Fibroblast of skin of scalp (primary cell): ENCODE measurements at places on chromosomes 7 and 10.
A peak's percentile ranks its signal among the peaks of the same experiment; 100 is the strongest.

DNA sequence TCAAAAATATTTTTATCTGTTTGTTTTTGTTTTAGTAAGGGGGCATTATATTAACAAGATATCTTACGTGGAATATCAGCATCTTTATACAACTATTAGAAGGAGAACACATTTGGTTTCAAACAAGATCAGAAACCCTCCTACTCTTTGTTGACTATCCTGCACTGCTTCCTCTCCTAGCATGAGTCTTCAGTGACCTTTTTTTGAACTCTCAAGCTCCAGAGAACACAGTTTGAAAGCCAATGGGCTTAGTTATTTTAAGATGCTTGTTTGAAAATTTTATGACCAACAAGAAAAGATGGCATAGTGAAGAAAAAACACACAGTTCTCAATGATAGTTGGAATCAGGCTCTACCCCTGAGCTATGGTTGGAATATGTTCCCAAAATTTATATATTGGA, 37.2 kb upstream of the RTKN2 start:
- DNase-seq = no peak

GRCh38 chr10:53744746-53745145, 972.2 kb upstream of the MBL2 start:
- DNase-seq = no peak

DNA sequence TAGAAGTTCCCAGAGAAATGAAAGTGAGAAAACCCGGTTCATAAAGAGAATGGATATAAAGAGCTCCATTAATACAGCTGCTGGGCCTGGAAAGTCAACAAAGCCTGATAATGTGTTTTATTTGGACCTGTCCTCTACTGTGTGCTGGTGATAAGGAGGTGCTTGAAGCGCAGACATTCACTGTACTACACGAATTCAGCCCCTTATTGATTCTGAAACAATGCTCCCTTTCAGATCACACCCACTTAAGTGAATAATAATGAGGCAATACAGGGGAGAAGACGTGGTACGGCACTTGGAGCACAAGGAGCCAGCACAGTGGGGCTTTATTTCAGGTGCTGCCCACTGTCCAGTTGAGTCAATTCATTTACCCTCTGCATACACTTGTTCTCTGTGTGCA, 260.8 kb downstream of the FGFR2 start:
- DNase-seq = no peak

DNA sequence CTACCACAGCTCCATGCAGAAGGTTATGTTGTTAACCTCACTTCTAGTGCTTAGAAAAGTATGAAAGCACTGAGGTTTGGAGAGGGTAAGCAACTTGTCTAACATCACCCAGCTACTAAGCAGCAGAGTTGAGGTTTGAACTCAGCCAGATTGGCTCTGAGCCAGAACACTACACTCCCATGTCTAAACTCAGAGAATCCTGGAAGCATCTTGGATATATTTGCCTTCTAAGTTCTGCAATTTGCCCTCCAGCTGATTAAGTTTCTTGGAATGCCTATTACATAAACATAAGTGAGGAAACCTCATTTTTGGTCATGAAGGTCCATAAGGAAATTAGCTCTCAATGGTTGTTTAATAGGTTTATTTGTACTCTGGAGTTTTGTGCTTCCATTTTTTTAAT, 78.1 kb upstream of the PHYHIPL start:
- peak; percentile 87 for DNase-seq

DNA sequence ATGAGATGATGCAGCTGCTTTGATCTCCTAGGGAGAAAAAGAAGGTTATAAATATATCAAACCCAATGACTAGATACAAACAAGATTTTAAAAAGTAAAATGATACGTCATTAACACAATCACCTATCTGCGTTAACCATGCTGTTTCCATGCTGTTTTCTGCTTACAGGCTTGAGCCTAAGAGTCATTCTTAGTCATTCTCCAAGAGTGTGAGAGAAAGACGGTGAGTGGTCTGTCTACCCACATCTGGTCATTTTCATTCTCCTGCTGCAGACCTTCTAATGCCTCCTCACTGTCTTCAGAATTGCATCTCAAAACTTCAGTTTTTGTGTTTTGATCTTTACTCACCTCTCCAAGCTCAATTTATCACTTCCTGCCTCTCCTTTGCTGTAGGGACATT, 98.0 kb upstream of the ELMO1 start:
- no peak for DNase-seq

DNA sequence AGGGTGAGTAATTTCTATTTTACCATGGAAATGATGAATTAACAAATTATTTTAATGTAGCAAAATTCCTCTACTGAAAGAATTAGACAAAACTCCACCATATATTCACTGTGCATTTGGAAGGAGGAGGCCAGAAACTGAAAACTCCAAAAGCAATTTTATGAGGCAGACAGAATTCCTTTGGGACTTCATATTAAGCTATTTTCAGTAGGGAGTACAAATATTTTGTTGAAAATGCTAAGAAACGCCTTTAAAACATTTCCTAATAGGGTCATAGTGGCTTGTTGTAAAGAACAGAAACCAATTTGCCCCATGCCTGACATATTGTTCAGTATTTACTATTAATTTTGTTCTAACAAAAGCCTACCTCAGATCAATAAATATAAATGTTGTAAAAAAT, 117.8 kb downstream of the TES start:
- peak; percentile 82 for DNase-seq

- peak; percentile 83 for DNase-seq
Measured at GRCh38 chr7:115635376-115635775, 395.2 kb downstream of the TFEC start.

GRCh38 chr10:57014758-57015157, 653.7 kb upstream of the ZWINT start:
- no peak for DNase-seq

GRCh38 chr7:5709347-5709950, 72.0 kb downstream of the RNF216 start:
- no peak for DNase-seq

GRCh38 chr10:5506246-5506645, 6.9 kb upstream of the CALML5 start:
- no peak for DNase-seq

GRCh38 chr7:94588075-94588474, 67.9 kb downstream of the SGCE start:
- DNase-seq = no peak

GRCh38 chr10:6300106-6300783, 97.5 kb downstream of the PFKFB3 start:
- DNase-seq = peak; percentile 77

DNA sequence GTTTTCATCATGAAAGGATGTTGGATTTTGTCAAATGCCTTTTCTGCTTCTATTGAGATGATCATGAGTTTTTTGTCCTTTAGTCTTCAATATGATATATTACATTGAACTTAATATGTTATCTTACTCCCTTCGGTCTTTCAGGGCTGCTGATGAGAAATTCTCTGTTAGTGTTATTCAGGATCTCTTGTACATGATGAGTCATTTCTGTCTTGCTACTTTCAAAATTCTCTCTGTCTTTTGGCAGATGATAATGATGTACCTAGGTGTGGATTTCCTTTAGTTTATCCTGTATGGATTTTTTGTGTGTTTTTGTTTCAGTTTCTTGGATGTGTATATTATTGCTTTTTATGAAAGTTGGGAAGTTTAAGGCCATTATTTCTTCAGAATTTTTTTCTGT, 320.9 kb upstream of the NPSR1 start:
- DNase-seq = no peak

DNA sequence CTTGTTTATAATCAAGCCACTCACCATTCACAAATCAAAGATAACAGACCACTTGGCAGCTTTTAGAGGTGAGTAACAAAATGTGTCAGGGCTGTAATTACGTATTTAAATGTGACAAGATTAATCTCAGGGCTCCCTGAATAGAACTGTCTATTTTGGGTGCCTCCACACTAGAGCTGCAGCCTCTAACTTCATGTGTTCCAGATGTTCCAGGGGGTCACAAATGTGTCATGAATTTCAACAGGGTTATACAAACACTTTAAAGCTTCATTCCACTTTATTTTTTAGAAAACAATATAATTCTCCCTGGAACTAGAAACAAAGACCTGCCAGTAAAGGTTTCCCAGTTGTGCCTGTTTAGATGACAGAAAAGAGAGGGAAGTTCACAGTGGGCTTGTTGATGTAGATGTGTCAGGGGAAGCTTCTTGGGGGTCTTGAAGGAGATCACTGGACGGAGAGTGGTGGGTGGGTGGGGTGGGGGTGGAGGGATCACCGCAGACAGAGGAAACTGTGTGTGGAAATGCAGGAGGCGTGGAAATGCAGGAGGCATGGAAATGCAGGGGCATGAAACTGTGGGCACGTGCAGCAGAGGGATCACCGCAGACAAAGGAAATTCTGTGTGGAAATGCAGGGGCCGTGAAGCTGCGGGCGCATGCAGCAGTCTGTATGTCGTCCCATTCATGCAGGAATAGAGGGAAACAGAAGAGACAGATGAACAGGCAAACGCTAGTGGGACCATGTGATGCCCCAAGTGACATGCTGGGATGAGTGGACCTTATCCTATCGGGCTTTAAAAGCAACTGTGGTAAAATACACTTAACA, 42.0 kb upstream of the TRIL start:
- no peak for DNase-seq

DNA sequence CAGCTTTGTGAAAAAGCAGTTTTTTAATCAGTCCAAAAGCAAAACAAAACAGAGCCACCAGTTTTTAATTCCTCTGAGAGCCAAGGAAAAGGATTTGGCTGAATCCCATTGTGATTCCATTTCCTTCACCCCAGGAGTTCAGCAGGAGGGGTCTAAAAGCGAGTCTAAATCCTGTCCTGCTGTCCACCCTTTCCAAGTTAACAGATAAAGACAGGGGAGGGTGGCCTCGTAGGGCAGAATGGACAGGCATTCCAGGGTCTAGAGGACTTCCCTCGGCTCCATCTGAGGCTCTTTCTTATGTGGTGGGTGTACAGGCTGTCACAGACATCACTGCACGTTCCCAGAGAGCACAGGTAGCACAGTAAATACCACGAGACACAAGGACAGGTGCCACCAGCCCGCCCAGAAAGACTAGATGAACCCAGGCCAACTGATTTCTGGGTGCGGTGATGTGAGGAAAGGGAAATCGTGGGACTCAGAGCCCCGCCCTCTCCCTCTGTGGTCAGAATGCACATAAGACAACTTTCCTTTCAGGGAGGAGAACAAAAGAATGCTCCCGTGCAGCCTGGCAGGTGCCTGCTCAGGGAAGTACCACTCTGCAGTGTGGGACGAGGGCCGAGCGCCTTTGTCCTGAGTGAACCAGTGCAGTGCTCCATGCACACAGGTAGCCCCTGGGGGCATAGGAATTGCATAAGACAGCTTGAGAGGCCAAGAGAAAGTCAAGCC, 119.7 kb downstream of the ABLIM1 start:
- DNase-seq = no peak

DNA sequence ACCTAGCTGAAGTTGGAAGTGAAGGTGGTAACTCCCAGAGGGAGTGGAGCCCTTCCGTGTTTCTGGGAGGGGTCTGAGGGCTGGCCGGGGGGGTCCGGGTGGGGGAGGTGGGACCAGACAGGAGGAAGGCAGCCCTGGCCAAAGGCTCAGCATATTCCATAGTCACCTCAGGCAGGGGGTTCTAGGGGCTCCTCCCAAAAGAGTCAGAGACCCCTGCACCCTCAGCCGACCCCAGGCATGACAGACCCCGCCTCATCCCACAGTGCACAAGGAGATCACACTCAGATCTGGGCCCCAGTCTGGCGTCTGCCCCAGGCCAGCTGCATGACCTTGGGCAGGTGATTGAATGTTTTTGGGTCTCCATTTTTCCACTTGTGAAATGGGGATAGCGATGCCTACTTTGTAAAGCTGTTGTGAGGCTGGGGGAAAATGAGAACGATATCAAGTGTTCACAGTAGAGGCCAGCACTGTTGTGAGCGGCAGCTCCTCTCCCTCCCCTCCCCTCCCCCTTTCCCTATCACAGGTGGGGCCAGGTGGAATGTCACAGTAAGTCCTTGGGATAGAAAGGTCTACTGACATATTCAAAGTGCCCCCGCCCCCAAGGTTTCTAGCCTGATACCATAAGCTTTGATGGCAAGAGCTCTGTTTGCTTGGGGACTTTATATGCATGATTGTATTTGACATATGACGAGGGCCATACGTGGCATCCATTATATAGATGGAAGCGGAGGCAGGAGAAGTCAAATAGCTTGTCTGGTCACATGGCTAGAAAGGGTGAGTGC, 33.3 kb downstream of the DNAJB12 start:
- DNase-seq = no peak

- peak; percentile 21 for DNase-seq
Measured at GRCh38 chr10:3119796-3120459, 52.6 kb downstream of the PFKP start.

GRCh38 chr10:31090894-31091607, 59.4 kb upstream of the ZNF438 start:
- DNase-seq = no peak

GRCh38 chr10:110643653-110644597, at the start of gene RBM20:
RBM20 (plus strand) TSS chr10:110644336; CDS start chr10:110644455, 119 bp downstream.
- DNase-seq = no peak

- no peak for DNase-seq
Measured at GRCh38 chr10:33287112-33287511, 47.4 kb downstream of the NRP1 start.

DNA sequence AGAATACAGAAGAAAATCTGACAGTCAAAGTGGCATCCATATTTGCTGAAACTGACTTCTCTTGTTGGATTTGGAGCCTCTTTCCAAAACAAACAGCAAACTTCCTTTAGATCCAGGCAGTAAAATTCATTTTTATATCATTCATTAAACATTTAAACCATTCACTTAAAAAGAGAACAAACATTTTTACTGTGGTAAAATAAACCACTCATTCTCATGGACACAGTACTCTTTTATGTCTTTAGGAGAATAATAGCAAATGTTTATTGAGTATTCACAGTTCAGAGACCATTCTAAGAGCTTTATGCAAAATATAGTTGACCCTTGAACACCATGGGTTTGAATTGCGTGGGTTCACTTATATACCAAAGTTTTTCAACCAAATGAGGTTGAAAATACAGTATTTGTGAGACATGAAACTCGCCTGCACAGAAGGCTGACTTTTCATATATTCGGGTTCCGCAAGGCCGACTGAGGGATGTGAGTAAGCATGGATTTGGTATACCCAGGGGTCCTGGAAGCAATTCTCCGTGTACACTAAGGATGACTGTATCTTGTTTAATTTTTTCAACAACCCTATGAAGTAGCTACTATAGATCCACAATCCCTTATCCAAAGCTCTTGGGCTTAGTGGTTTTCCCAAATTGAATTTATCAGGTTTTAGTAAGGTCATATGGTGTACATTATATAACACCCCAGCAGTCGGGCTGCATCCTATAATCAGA, 49.1 kb downstream of the ATXN7L1 start:
- DNase-seq = peak; percentile 39

DNA sequence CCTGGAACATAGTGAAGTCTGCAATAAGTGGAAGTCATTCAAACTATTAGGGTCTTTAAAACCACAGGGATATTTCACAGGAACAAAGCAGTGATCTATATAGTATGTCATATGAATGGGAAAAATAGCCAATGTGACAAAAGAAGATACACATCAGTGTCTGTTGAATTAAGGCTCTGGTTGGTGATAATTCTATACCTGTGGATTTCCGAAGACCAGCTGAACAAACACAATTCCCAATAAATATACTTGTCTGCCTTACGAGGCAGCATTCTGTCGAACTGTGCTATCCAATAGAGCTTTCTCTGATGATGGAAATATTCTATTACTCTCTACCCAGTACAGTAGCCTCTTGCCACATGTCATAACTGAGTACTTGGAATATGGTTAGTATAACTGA, 55.9 kb upstream of the CAV2 start:
- no peak for DNase-seq
